Activated effector memory CD4-positive, alpha-beta T cell treated with anti-CD3 and anti-CD28 coated beads, Interleukin-2, amount 50 U/mL, for 16 hours (primary cell): ENCODE measurements at places on chromosomes 5 and 9.

- no peak for DNase-seq
Measured at GRCh38 chr5:158797498-158797845, 302.2 kb downstream of the EBF1 start.

- DNase-seq = no peak
Measured at GRCh38 chr9:2726650-2727340, 9.5 kb downstream of the KCNV2 start.

GRCh38 chr5:124724357-124725039 is 21.9 kb downstream of the ZNF608 start:
- no peak for DNase-seq

GRCh38 chr5:43485406-43485805 is 1.7 kb upstream of the TMEM267 start:
- no peak for DNase-seq

DNA sequence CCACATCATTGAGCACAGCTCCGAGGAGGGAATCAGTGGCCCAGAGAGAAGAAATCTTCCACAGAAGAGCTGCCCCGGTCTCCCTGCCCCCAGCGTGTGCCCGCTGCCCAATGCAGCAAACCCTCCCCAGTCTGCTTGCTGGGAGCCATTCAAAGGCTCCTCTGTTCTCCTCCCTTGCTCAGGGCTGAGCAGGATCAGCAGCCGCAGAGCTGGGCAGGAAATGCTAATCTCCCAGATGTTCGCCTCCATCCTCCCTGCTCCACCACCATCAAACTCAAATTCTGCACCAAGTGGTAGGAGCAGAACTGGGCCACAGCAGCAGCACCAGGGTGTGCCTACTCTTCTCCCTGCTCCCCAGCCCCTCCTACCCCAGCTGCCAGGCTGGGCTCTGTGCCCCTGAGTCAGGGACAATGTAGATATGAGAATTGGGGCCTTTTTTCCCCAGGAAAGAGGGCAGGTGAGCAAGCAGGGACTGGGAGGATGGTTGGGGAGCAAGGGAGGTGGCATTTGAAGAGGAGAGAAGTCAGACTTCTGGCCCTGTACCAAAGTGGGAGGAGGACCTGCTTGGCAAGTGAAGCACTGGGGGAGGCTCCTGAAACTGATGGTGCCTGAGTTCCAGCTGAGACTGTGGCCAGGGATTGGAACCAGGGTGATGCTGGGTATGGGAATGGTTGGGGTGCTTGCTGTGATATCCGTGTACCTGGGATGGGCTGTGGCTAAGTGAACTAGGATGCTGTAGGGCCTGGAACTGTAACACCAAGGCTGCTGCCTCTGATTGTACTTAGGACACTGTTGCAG is 1.9 kb upstream of the PCDH1 start:
- DNase-seq = no peak

GRCh38 chr9:121717141-121717991 is 65.9 kb downstream of the DAB2IP start:
- DNase-seq = no peak

DNA sequence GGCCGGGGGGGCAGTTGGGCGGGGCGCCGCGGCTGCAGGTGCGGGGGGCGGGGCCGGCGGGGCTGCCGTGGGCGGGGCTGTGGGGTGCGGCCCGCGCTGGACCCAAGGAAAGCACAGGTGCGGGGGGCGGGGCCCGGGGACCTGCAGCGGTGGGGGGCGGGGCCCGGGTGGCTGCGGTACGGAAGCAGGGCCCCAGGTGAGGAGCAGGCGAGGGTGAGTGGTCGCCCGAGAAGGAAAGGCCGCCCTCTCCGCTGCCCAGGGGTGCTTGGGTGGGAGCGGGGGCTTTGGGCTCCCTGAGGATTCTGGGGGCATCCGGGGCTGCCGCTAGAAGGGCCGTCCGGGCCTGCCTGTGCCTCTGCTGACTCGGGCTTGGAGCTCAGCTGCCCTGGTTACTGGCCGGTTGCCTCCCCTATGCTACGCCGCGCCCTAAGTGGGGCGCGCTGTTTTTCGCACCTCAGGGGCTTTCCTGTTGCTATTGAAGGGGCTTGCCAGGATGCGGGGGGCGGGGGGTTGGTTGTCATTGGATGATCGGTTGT is 767 bp downstream of the RALGPS1 start:
- DNase-seq = peak; percentile 79

- DNase-seq = no peak
Measured at GRCh38 chr5:151700820-151701219, 14.1 kb upstream of the SPARC start.

GRCh38 chr9:81631218-81631745 is 58.1 kb downstream of the TLE1 start:
- no peak for DNase-seq
